ENCODE measurements at places on chromosomes 7 and 10. TPM values are rescaled to one million over a fixed set of nuclear protein-coding genes. Genes with fewer than 3 reads are reported as not detected.

- ATAC-seq: no peak
Measured at GRCh38 chr10:89648074-89648473, 3.0 kb upstream of the PANK1 start.

DNA sequence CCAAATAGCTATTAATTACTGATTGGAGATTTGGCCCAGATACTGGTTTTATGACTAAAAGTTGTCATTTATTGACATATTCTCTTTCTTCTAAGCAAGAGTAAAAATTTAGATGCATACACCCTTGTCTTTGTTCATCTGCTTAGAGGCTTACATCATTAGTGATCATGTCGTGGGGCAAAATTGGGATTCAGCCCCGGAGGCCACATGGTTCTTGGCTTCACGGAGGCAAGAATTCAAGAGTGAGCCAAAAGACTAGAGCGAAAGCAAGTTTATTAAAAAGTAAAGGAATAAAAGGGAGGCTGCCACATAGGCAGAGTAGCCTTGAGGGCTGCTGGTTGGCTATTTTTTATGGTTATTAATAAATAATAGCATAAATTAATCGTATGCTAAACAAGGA, 41.1 kb downstream of the MINPP1 start:
- no peak for ATAC-seq

DNA sequence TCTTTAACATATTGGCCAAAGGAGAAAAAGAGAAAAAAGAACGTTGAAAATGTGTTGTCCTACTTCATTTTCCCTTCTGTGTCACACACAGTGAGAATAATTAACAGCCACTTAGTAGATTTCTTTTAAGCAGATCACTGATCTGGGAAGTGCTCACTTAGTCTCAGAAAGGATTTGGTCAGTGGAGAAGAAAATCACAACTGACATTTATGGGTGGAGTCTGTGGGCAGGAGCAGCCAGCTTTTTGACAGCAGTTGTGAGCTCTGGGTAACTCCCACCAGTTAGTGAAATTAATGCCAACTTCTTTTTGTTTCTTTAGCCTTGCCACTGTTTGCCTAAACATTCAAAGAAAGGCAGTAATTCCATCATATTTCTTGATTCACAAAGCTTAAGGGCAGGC, 49.7 kb downstream of the CDK14 start:
- ATAC-seq: no peak

- ATAC-seq: peak; percentile 18
Measured at GRCh38 chr10:72981882-72982529, 27.4 kb upstream of the PLA2G12B start.

- no peak for ATAC-seq
Measured at GRCh38 chr10:97013983-97014382, 171.8 kb downstream of the SLIT1 start.

DNA sequence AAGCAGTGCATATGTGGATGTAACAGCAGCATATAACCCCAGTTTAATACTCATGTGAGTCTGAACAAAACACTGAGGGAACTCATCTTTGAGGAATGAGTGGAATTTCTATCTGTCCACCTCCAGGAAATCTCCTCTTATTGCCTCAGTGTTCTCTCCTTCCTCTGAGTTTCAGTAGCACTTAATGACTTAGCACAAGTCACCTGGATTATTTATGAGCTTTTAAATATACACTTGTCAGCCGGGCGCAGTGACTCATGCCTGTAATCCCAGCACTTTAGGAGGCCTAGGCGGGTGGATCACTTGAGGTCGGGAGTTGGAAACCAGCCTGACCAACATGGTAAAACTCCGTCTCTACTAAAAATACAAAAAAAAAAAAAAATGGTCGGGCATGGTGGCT, 4.3 kb downstream of the LRRC20 start:
- no peak for ATAC-seq

DNA sequence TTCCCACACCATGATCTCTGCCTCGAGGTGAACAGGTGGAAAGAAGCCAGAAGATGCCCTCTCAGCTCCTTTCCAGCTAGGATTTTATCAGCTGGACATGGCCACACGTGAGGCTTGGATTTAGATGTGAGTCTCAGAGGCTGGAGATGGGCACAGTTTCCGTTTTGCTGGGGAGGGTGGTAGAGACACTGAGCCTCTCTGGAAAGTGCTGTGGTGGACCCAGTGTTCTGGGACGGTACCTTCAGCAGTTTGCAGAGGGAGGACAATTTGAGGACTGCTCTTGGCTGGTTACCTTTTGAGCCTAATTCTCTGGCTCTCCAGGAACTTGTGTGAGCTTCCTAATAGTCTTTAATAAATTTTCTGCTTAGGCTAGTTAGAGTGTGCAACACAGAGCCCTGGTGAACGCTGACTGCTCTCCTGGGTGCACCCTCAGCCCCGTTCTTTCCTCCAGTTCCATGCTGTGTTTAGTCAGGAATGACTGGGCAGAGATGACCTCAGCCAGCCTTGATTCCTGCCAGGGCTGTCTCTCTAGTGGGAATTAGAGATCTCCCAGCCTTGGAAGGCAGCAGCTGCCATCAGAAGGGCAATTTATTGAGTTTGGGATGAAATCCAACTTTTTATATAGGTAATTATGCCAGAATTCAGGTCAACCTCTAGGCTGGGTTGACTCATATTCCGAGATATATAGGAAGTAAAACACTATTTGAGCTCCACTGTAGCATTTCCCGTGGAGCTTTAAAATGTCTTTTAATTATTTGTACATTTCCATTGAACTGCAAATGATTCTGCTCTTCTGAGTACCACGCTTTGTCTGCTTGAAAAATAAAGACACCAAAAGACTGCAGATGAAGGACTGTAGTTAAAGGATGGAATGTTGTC, 103.9 kb downstream of the GATA3 start:
- no peak for ATAC-seq

- no peak for ATAC-seq
Measured at GRCh38 chr7:155585951-155586350, 39.6 kb upstream of the CNPY1 start.

ZNF467 gene
- 0.42 TPM for total RNA-seq

PRKCQ gene
- 35.3 TPM for total RNA-seq

DNA sequence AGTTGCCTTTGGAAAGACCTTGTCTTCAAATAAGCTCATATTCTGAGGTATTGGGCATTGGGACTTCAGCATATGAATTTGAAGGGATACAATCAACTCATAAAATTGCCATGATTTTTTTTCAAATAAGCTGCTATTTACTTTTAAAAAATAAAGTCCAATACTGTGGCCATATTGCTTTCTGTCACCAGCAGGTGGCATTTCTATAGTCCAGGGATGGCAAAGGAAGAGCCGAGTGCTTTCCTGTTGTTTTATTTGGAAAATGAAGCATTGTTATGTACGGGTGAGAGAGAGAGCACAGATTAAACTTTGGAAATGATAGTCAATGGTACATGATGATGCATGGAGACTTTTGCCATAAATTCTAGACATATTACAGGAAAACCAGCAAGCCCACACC, 104.1 kb upstream of the DPP6 start:
- ATAC-seq: no peak

DNA sequence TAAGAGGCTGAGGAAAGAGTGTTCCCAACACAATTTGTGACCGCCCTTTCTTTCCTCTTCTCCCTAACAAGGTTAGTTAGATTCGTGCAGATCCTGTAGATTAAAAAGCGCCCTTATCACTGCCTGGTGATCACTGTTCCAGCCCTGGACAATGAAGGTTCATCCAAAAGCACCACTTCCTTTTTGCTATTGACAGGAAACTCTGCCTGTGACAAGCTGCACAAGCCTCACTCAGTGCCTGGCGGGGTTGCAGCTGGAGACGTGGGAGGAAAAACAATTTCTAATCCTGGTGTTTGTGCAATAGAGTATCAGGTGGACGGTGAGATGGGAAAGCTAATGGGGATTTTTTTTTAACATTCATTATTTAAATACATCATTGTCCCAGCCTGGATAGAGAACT, 105.9 kb upstream of the CAV2 start:
- no peak for ATAC-seq

GIMAP7 gene
- total RNA-seq: 39.7 TPM

GRCh38 chr10:76055963-76056362, 624.5 kb downstream of the LRMDA start:
- no peak for ATAC-seq

GRCh38 chr10:52864201-52865106, 91.9 kb upstream of the MBL2 start:
- ATAC-seq: no peak

DNA sequence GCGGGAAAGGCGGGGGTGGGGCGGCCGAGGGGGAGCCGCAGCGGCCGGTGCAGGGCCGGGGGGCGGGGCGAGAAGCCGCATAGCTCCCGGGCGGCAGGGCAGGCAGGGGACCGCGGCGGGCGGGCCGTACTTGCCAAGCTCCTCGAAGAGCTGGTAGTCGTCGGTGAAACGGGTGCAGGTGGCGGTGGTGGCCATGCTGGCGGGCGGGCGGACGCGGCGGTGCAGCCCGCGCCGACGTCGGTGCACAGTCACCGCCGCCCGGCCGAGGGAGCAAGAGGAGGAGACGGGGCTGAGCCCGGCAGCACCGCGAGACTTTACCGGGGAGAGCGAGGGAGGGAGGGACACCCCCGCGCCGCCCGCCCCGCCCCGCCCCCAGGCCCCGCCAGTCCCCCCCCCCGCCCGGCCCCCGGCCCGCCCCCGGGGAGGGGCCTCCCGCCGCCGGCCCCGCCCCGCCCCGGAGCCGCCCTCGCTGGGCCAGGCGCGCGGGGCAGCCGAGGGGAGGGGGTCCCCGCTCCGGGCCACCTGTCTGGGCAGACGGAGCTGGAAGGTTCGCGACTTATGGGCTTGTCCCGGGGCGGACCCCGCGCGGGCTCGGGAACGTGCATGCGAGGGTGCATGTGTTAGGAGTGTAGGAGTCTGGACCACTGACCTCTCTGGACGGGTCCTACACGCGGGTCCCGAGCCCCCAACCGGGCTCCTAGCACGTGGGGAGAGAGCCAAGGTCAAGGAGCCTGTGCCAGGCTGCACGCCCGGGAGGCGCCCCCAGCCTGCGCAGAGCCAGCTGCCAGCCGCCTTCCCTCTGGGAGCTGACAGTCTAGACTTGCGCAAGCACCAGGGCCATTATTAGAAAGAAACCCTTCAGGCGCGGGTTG, at the start of gene CAMK2G:
Gene CAMK2G, minus strand, starts transcription at position 289 of the 872 bp plus-strand sequence. Its CDS starts 94 bp downstream, at position 195.
- ATAC-seq: peak; percentile 93

DNA sequence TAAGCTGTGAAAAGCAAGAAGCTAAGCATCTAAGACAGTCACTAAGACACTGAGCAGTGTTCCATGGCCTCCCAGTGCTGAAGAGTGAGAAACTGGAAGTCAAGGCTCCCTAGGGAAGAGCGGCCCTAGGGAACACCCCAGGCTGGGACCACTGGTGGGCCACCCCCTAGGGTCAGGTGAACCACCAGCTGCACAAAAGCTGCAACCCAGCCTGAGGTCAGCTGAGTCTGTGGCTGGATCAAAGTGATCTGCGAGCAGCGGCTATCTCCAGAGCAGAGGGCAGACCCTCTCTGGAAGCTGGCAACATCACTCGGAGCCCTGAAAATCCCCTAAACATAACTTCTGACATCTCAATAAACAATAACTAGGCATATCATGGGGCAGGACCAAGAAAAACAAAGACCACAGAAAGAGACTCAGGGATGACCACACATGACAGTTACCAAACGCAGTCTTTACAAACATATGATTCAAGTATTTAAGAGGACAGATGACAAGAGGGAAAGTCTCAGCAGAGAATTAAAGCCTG, 125.8 kb downstream of the DLG5 start:
- ATAC-seq: peak; percentile 40

GRCh38 chr7:105885387-105886111, 9.2 kb upstream of the ATXN7L1 start:
- no peak for ATAC-seq

DNA sequence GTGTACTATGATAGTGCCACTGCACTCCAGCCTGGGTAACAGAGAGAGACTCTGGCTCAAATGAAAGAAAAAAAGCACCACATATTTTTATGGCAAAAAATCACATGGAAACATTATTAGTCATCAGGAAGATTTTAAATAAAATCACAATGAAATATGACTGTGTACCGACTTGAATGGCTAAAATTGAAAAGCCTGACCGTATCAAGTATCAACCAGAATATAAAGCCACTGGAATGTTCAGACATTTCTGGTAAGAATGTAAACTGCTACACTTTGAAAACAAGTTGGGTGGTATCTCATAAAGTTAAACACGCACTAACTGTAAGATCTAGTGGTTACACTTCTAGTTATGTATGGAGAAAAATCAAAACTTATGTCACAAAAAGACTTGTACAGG, 306.7 kb upstream of the MBL2 start:
- no peak for ATAC-seq

INMT gene
- 0.21 TPM for total RNA-seq

GPR15LG gene
- not detected for total RNA-seq

DNA sequence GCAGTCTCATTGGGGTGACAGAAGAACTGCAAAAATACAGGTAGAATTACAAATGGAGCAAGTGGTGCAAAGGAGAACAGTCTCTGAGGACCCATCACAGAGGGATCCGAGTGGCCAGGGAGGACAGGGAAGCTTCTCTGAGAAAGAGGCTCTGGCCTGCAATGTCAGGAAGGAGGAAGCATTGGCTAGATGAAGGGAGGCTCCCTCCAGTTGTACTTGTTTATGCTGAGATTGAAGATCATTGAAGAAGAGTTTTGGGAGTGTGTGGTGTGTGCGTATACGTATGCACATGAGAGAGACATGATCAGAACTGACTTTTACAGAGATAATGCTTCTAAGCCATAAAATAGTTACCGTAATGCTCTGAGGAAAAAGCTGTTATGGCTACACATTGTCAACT, 274.7 kb upstream of the FZD8 start:
- ATAC-seq: no peak

CFTR gene
- not detected for total RNA-seq

DNA sequence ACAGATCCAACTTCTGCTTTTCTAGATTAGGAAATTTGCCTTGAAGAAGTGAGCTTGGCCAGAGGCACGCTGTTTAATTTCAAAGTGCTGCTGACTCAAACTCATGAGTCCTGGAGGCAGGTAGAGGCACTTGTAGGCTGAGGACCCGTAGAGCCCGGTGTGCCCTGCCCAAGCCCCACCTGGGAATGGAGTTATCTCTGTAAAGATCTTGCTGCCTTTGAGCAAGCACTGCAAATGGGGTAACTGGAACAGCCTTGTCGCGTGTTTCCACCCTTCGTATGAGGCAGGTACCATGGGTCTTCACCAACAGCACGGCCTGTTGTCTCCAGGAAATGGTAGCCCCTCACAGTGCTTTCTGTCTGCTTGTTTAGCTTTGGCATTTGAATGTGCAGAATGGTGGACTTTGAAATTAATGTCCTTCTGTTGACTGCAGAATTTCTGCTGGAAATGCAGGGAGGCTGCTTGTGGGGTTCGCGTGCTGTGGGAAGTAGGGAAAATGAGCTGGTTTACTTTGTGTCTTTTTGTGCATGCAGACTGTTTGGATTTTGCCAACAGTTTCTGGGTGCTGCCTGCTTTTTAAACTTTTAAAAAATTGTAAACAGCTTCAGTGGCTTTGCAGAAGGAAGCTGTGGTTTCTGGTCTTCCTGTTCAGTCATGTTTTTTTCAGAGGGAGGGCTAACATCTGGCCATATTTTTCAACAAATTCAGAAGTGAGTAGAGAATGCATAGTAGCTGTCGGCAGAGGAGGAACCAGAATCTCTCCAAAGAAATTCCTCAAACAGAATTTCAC, 27.2 kb downstream of the CCM2 start:
- ATAC-seq: peak; percentile 50

HDAC9 gene
- 4.0 TPM for total RNA-seq

DNA sequence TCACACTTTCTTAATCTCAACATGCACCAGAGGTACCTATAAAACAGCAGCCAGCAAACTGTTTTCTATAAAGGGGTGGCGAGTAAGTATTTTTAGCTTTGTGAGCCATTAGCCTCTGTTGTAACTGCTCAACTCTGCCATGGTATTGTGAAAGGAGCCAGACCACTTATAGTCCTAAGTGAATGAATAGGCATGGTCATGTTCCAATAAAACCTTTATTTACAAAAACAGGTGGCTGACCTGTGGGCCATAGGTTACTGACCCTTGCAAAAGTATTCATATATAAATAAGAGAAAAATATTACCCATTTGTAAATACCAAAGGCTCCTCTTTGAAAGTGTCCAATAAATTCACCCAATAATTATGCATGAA, 50.3 kb downstream of the ICA1 start:
- ATAC-seq: no peak
